ENCODE measurements at places on chromosomes 2 and 18.

DNA sequence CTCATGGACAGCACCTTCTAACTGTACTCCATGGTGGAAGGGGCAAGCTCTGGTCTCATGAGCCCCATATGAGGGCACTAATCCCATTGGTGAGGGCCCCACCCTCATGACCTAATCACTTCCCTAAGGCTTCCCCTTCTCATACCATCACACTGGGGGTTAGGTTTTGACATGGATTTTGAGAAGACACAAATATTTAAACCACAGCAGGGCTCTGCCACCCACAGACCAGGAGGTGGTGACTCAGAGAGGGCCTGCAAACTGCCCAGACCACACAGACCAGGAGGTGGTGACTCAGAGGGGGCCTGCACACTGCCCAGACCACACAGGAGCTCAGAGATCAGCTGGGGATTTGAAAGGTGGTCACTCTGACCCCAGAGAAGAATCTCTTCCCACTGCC lies 222.0 kb downstream of the KLHL29 start:
- DNase-seq: no peak

GRCh38 chr2:64929333-64929732 lies 59.9 kb upstream of the SLC1A4 start:
- no peak for DNase-seq

DNA sequence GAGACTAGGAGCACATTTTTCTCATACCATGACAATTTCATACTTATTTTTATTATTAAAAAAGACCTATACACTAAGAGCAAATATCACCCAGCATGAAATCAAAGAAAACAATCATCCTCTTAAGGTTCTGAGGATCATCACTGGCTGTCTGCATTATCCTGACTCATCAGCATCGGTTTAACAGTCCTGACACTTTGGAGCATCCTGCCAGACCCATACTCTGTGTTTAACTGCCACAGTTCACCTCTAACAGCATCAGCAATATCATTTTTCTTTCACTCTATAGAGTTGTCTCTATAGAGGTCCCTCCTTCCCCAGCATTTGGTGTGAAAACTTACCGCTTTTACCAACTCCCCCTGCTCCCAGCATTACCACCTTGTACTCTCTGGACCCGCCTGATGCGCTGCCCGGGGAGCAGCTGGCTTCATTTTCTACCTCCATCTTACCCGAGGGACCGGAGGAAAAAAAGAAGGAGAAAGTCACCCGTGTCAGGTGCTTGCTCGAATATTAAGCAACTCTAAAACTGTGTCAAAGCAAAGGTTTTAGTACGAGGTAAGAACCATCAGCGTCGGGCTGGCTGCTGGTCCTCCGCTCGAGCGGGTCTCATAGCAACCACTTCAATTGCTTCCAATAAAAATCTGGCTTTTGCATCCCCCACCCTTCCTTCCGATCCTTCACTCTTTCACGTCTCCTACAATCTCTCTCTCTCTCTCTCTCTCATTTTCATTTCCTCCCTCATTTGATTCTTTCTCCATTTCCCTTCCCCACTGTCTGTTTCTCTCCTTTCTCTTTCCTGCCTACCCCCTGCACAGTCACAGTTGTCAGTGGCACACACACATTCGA lies at the start of gene RIT2:
Gene RIT2, minus strand, starts transcription at position 610 of the 846 bp plus-strand sequence.
- DNase-seq: no peak

DNA sequence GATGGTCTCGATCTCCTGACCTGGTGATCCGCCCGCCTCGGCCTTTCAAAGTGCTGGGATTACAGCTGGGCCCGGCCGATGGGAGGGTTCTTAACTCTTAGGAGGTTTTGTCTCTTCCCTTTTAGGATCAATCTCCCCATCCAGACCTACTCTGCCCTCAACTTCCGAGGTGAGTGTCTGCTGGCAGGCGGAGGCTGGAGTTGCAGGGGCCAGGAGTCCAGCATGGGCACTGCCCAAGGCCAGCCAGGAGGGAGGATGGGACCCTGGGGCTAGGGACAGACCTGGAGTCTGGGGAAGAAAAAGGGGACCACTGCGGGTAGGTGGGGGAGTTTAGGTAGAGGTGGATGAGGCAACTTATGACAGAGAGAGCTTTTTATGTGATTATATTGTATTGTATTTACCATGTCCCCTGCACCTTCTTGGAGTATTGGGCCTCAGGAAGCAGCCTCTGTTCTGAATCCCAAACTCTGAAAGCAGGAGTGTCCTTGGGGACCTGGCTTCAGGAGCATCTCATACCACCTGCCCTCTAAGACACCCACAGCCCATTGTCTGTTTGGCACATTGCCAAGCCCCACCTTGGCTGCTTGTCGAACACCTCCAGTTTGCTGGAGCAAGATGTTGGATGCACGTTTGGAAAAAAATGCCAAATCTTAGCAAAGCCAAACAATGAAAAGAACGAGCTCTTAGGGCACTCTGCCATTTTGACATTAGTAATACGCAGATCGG lies 5.6 kb downstream of the DES start:
- no peak for DNase-seq

DNA sequence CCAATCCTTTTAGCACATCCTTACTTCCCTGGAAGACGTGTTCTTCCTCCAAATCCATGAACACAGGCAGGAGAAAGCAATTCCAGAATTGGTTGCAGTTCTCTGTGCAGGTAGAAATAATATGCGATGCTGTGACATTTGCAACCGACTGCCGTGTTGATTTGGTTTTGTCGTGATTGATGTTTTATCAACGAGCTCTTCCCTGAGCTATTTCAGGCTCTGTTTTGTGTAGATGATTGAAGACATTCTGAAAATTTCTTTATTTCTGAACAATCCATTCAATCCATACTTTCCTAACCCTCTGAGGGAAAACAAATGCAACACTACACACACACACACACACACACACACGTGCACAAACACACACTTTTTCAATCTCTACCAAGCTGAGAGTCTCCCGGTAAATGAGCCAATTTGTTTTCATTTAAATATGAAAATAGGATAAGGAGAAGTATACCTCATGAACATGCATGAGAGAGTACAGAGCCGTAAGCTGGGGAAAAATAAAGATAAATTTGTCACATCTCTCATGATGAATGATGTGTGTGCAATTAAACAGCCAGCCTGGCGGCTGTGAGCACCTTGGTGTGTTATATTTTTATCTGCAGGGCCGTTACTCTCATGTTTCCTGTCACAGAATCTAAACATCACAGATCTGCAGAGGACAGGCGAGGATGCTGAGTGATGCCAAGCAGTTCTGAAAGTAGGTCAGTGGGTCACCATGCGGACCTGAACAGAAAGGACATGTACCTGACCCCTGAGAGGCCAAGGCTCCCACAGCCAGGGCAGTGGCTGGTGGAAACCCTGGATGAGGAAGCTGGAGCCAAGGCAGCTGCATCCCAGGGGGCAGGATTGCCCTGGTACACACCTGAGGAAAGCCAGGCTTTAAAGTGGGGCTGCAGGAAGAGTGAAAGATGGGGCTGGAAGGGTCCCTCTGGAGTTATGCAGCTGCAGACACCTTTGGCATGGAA lies 64.8 kb downstream of the PDCL3 start:
- DNase-seq: no peak

DNA sequence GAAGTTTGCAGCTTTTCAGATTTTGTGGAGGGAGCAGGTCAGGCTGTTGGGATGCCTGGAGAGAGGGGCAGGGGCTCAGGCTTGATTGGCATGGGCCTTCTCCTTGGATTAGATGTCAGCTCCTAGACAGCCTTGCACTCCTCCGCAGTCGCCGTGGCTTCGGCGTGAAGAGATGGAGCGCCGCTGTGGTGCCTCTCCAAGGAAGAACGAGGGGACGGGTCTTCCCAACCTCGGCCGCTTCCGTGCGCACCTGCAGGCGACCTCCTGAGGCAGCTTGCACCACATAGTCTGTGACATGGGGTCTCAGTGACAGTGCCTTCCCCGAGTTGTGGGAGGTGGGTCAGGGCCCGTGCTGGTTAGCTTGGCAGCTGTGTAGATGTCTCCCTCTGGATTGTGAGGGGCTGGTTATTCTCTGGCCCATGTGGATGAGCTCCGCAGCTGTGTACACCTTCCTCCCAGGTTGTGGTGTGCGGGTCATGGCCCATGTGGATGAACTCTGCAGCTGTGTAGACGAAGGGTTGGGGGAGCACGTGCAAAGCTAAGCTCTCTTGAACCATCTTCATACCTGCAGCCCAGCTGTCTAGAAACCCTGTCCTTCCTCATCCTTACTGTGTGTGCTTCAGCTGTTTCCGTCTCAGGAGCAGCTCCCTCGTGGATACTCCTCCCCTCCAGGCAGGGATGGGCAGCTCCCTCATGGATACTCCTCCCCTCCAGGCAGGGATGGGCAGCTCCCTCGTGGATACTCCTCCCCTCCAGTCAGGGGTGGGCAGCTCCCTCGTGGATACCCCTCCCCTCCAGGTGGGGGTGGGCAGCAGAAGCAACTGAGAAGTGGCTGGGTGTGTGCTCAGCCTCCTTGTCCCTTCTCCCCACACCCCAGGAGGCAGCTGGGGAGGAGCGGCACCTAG lies 170.3 kb downstream of the LDLRAD4 start:
- DNase-seq: no peak

- DNase-seq: no peak
Measured at GRCh38 chr2:73292906-73293533, 328 bp downstream of the EGR4 start.

- no peak for DNase-seq
Measured at GRCh38 chr2:95372216-95372829, 30.2 kb upstream of the FAHD2A start.

DNA sequence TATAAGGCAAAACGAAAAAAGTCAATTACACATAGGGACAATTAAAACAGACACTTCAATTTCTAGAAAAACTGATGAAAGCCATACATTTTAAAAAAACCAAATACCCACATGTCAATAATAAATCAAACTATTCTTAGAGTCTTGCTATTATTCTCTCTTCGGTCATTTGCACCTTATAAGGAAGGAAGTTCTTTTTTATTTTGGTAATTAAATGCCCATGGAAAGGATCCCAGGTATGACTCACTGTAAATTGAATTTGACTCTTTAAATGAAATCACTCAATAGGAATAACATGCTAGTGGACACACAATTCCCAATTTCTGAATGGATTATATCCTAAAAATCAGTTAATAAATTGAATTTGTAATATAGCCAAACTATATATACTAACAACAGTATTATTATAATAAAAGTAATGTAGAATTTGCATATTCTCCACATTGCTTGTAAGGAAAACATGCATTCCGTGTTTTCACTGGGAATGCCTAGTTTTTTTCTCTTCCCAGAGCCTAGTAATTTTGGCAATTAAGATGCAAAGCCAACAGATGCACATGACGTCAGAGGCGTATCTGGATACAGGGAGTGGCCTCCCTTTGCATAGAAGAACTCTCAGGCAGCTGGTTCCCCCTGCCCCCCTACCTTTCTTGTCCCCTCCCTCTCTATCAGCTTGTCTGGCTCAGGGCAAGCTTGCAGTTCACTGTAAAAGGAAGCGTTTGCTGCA lies 153.5 kb upstream of the PGAP1 start:
- no peak for DNase-seq

GRCh38 chr2:147275943-147276342 lies 568.9 kb upstream of the ACVR2A start:
- no peak for DNase-seq

- no peak for DNase-seq
Measured at GRCh38 chr2:238688193-238689153, 159.4 kb upstream of the TWIST2 start.

DNA sequence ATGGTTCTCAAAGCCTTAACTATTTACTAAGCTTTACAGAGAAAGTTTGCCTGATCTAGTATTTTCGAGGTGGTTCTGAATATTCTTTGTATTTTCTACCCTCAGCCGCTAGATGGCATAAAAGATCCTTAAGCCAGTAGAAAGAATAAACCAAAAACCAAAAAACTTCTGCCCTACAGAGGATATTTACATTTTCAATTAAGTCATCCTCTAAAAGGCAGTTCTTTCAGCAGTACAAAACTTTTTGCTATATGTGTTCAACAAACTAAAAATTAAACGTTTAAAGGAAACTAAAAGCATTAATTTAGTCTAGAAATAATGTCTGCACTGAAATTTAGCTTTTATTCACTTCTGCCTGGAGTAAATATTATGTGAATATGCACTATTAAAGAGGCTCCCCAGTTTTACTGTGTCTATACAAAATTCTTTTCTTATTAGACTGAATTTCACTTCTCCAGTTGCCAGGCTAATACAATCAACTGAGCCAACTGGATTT lies 297.5 kb downstream of the PIEZO2 start:
- DNase-seq: no peak

- no peak for DNase-seq
Measured at GRCh38 chr2:42116195-42117181, 52.7 kb upstream of the EML4 start.

DNA sequence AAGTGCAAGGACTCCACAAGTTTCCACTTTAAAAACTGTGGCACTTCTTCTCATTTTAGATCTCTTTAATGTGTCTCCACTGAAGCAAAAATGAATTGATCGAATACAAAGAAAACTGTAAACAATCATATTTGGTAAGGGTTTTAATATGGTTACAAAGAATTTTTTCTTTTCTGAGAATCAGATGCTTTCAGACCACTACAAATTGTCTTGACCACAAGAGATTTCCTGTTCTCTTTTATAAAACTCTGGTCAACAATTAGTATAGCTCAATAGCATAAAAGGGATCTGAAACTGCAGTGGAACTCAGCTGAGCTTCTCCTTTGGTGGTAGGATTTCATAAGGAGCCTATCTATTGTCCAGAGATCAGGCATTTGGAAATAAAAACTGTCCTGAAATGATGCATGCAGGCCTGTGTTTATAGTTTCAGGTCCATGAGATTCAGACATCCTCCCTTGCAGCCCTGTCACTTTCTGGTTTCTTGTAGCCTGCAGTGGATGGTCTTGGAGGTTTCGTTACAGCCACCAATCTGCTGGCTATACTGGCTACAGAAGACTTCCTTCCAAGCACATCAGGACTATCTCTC lies 120.0 kb downstream of the DOCK10 start:
- no peak for DNase-seq

DNA sequence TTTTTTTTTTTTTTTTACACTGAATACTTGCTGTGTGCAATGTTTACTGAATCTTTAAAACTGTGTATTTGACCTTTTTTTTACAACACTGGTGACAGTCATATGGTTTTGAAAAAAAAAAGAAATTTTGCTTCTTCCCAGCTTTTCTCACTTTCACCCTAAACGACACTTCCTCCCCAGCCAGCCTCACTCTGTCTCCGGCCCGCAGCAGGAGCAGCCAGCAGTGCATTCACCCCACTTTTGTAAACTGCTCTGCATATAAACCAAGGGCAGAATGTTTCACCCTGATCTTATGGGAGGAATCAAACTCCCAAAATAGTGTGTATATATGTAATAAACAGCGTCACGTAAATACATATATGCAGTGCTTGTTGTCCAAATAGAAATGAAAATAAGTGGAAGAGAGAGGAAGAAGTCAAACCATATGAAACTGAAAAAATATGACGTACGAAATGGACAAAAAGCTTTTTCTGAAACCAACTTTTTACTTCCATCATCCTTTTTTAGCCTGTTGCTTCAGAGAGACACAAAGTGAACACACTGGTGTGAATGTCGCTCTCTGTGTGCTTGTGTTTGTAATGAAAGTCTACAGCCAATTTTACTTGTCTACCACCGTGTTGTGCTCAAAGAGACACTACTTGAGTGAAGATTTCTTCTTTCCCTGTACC lies 54.2 kb downstream of the ZCCHC2 start:
- DNase-seq: no peak

GRCh38 chr2:240392948-240393830 lies 42.3 kb upstream of the GPC1 start:
- DNase-seq: no peak

GRCh38 chr2:69514406-69514805 lies 77.2 kb upstream of the NFU1 start:
- no peak for DNase-seq

All from effector CD4-positive, alpha-beta T cell (primary cell).